ENCODE measurements at places on chromosomes 12 and 14. TPM values are rescaled to one million over a fixed set of nuclear protein-coding genes. Genes with fewer than 3 reads are reported as not detected.

The CCDC91 gene
- 55.6 TPM for total RNA-seq

The ITGB7 gene
- total RNA-seq, result 15.6 TPM

The FOXG1 gene
- total RNA-seq, result 0.13 TPM

The ZDHHC22 gene
- not detected for total RNA-seq

The PZP gene
- not detected for total RNA-seq

The RTL1 gene
- total RNA-seq, result not detected

The KRT71 gene
- not detected for total RNA-seq

The BHLHE41 gene
- 67.4 TPM for total RNA-seq

The SAMD15 gene
- total RNA-seq, result 6.1 TPM

The SUSD6 gene
- 42.5 TPM for total RNA-seq

The SPIC gene
- total RNA-seq, result not detected

The MYF5 gene
- not detected for total RNA-seq

The FGF6 gene
- total RNA-seq, result not detected

The APEX1 gene
- 136 TPM for total RNA-seq

The C3AR1 gene
- total RNA-seq, result 2.1 TPM

The PAPLN gene
- 82.8 TPM for total RNA-seq

The YLPM1 gene
- 84.9 TPM for total RNA-seq

The KERA gene
- not detected for total RNA-seq

The RABGGTA gene
- 30.8 TPM for total RNA-seq

The SSTR1 gene
- 0.39 TPM for total RNA-seq

The NAA30 gene
- 15.6 TPM for total RNA-seq

The PRH2 gene
- total RNA-seq, result not detected

The HSPB8 gene
- total RNA-seq, result 49.4 TPM

The SDSL gene
- 42.2 TPM for total RNA-seq
